ENCODE measurements at places on chromosomes 7 and 10. TPM values are rescaled to one million over a fixed set of nuclear protein-coding genes. Genes with fewer than 3 reads are reported as not detected.

- no peak for DNase-seq
Measured at GRCh38 chr10:88508796-88509195, 74.3 kb downstream of the RNLS start.

DNA sequence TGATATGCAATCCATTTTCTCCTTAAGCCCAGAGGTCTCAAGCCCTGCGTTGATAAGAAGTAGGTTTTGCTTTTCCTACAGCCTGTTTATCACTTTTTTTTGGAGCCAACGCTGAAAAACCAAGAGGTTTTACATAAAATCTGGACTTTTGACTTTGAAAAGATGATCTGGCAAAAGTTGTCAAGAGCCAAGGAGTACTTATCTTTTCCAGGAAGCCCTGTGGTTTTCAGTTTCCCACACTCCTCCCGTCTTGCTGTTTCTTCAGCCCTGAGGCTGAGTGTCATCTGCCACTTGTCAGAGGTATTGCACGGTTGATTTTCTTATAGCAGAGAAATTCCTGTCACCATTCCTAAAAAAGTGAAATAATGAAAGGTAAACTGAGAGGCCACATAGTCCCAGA is 108.7 kb downstream of the TYW1 start:
- no peak for DNase-seq

GRCh38 chr7:130292682-130293257 is at the start of gene CPA4:
CPA4 (plus strand) TSS chr7:130293161; CDS start chr7:130293181, 20 bp downstream.
- no peak for DNase-seq

GRCh38 chr10:86658261-86658741 is 4.0 kb downstream of the OPN4 start:
- no peak for DNase-seq

DNA sequence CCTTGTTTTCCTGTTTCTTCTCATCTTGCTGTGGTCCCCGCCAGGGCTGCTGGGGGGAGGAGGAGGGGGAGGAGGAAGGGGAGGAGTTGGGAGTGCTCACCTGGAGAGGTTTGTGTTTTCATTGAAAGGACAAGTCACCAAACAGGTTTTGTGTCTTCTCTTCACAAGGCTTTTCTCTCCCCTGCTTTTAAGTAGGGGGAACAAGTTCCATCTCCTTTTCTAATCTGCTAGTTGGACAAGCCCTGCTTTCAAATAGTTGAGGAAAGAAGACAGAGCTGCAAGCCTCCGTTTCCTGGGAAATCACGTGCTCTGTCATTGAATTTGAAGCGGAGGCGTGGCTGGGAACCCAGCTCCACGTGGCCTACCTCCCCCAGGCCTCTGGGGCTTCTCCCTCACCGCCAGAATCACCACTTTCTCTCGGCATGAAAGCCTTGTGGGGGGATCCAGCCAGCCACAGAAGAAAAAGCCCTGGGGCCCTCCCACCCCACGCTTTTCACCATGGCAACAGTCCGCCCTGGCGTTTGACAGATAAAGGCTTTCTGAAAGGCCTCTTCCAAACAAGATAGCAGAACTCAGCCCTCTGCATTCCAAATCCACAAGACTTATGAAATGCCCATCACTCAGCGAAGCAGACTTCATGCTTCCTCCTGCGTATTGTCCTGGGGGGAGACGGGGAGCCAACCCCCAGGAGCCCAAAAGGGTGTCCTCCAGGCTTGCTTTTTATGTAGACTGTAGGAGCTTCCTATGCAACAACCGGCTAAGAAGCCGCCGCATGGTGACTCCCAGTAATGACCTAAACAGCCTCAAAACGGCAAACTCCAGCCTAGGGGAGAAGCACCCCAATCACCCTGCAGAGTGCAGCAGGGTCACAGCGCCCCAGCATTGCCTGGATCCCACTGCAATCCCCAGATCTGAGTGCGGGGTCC is 51.7 kb downstream of the PROSER2 start:
- DNase-seq: peak; percentile 84

The IDI2 gene
- not detected for total RNA-seq

The TAS2R5 gene
- total RNA-seq: 3.3 TPM

The EVX1 gene
- total RNA-seq: 0.71 TPM
